ENCODE measurements at places on chromosomes 13 and 19. TPM values are rescaled to one million over a fixed set of nuclear protein-coding genes. Genes with fewer than 3 reads are reported as not detected.

- DNase-seq: peak; percentile 48
Observed at GRCh38 chr19:7545904-7546303, 10.4 kb downstream of the PNPLA6 start.

DNA sequence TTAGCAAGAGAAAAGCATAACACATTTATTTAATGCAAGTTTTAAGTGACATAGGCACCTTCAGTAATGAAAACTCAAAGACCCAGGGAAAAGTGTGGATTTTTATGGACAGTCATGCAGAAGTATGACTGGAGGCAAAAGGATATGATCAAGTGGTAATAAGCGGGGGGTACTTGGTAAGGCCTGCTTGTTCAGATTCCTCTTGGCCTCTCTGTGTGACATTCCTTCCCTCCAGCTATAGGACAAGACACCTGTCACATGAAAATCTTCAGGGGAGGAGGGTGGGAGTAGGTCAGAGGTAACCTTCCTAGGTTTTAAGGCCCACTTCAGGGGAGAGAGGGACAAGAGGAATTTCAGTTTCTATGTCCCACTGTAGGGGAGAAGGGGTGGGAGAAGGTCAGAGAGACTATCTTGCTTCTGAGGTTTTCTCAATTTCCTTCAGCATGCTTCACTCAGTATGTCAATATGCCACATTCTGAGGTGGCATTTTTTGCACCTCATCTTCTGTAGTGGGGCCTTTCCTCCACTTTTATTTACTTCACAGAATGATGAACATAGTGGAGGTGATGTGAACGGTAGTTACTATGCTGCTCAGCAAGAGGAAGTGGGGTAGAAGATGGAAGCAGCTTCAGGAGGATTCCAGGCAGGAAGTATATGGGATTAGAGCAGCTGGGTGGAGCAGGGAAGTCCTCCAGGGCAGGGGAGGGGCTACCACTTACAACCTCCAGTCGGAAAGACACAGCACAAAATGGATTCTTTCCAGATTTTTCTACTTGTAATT is 73.2 kb upstream of the RFC3 start:
- no peak for DNase-seq

The EPN1 gene
- 36.1 TPM for total RNA-seq

GRCh38 chr19:13526552-13526951 is 20.3 kb upstream of the CACNA1A start:
- peak; percentile 41 for DNase-seq

DNA sequence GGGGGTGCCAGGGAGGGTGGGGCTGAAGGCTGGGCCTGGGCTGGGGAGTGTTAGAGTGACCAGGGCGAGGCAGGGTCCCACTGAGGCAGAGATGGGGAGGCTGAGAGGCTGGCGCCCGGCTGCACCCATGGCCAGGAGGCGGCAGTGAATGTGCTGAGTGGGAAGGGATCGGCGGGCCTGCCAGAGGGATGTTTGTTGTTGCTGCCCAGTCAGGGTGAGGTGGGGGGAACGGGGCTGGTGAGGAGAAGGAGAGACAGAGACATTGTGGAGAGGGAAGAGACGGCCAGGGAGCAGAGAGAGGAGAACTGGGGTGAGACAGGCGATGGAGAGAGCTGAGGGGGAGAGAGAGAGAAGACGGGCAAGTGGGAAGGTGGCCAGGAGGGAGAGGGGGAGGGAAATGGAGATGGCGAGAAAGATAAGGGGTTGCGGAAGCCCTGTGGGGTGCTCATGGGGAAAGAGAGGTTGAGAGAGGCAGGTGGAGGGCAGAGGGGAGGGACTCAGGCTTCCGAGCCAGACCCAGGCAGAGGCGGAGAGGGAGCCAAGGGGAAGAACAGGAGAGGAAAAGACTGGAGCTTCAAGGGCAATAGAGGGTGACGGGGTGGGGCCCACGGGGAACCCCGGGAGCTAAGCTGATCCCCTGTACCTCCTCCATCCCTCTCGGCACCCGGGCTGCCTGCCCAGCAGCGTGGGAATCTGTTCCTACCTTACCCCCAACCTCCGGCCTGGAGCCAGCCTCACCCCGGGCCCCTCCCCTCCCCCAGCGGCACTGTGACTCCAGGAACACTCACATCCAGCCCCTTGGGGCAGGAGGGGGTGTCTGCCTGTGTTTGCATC is 690 bp upstream of the B3GNT8 start:
- DNase-seq: peak; percentile 56

The RDH8 gene
- not detected for total RNA-seq

The PROZ gene
- total RNA-seq: not detected

GRCh38 chr13:80339912-80340650 is 845 bp downstream of the SPRY2 start:
- peak; percentile 13 for DNase-seq

The MRPL4 gene
- total RNA-seq: 115 TPM

The EDNRB gene
- not detected for total RNA-seq

- peak; percentile 33 for DNase-seq
Observed at GRCh38 chr19:43527860-43528622, 1.0 kb upstream of the ETHE1 start.

The SPTBN4 gene
- total RNA-seq: 0.53 TPM

The OR7D4 gene
- total RNA-seq: not detected

DNA sequence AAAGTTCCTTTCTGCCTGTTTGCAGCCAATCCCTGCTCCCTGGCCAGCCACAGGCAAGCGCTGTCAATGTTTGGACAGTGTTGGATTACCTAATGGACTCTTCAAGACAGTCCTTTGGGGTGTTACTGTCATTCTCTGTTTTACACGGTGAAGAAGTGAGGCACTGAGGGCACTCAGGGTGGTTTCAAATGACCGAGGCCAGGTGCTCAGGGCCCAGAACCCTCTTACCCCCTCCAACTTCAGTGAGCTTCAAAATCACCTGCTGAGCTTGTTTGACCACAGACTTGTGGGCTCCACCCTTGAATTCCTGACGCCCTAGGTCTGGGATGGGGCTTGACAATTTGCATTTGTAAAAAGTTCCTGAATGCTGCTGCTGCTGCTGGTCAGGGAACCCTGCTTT is 97.9 kb downstream of the GGACT start:
- no peak for DNase-seq

DNA sequence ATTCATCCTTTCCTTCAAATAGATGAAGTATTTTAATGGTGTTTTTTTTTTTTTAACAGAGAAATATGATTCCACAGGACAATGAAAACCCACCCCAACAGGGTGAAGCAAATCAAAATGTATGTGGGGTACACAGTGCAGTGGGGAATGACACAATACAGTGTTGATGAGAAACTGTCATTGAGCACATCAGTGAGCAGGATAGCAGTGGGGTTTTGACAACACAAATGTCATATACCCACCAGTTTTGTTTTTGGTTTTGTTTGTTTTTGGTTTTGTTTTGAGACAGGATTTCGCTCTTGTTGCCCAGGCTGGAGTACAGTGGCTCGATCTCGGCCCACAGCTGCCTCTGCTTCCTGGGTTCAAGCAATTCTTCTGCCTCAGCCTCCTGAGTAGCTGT is 29.2 kb downstream of the ZNF844 start:
- DNase-seq: no peak

- no peak for DNase-seq
Observed at GRCh38 chr19:13917888-13918406, 11.9 kb downstream of the CC2D1A start.

DNA sequence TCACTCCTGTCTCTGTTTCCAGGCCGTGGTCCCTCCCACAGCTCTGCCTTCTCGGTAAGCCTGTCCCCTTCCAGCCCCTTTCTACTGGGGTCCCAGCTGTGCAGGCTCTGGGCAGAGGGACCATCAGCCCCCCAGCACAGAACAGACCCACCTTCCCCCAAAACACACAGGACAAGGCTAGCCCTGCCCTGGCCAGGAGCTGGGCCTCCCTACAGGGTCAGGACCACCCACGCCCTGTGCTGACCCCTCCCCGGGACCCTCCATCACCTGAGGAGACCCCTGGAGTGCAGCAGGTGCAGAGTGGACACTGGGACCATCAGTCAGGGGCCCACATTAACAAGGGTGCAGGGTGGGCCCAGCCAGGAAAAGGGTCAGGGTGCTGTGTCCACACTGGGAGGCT is 13.9 kb downstream of the CEACAM3 start:
- DNase-seq: no peak

The LILRB3 gene
- 0.68 TPM for total RNA-seq

DNA sequence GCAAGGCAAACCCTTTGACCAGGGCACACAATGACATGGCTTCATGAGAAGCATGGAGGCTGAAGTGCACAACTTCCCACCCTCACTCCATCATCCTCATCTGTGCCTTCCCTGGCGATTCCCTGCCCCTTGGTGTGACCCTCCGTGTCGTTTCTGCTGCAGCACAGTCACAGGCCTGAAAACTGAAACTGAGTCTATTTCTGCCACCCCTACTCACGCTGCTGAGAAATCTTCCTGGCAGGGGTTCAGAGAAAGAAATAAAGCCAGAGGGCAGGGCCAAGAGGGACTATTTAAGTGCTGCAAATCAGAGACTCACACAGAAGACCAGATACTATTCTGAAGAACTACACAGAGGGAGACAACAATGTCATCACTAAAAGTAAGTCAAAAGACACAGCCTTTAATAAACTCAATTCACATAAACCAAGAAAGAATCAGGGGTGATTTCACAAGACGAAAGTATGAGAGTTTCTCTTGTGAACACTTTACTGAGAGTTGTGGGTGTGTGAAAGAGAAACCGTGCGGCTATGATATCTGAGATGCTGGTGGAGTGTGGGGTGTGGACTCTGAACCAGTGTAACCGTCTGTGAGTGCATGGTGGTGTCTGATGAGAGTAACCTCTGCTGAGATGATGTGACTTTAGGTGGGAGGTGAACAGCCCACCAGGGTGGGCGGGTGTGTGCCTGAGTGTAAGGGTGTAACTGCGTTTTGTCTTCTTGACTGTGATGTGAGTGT is 23.5 kb downstream of the LGALS16 start:
- peak; percentile 80 for DNase-seq

- DNase-seq: peak; percentile 78
Observed at GRCh38 chr19:16066611-16067104, 9.6 kb upstream of the TPM4 start.

DNA sequence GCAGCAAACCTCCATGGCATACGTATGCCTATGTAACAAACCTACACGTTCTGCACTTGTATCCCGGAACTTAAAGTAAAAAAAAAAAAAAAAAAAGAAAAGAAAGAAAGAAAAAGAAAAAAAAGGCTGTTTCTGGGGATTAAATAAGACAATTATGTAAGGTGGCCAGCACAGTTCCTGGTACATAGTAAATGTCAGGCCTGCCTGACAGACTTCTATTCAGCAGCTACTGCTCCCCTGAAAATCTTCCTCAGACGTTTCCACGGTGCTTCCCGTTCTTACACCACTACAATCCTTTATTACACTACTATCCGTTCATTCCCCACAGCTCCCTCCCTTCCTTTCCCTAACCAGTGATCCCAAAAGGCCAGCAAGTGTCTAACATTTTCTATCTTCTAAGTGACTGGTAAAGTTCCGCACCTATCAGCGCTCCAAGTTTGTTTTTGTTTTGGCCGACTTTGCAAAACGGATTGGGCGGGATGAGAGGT is 636 bp upstream of the RB1 start:
- no peak for DNase-seq

The PRODH2 gene
- total RNA-seq: not detected

GRCh38 chr13:108915634-108916512 is 286.5 kb downstream of the MYO16 start:
- DNase-seq: peak; percentile 95

The APLP1 gene
- total RNA-seq: 1.2 TPM

DNA sequence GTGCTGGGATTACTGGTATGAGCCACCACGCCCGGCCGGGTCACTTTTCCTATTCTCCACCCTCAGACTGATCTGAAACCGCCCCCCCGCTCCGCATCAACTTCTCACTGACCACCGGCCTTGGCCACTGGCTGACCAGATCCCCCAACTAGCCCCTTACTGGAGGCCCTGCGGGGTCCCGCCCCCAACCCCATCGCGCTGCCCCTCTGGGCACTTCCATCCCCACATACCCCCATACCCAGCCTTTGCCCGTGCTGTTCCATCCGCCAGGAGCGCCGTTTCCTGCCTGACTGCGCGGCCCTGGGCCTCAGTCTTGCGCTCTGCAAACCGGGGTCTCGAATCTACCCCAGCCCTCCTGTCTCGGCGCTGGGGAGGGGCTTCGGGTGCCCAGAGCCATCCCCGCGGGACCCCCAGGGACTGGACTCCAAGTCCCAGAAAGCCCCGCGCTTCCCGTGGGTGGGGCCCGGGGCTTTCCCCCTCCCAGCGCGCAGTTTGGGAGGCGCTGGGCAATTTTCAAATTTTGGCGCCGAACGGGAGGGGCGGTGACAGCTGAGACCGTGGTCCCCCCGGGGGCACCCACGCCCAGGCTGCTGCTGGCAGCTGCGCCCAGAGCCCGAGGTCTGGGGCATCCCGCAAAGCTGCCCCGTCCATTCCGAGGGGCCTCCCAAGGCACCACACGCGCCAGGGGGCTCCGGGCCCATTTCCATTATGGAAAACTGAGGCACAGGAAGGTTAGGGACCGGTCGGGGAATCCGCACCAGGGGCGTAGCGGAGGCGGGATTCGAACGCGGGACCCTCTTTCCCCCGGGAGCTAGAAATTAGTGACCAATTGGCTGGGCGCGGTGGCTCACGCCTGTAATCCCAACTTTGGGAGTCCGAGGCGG is 5.2 kb upstream of the LMNB2 start:
- peak; percentile 81 for DNase-seq

GRCh38 chr19:55526216-55527196 is 10.4 kb downstream of the SBK2 start:
- DNase-seq: no peak

- no peak for DNase-seq
Observed at GRCh38 chr13:97250560-97250959, 28.4 kb downstream of the MBNL2 start.

DNA sequence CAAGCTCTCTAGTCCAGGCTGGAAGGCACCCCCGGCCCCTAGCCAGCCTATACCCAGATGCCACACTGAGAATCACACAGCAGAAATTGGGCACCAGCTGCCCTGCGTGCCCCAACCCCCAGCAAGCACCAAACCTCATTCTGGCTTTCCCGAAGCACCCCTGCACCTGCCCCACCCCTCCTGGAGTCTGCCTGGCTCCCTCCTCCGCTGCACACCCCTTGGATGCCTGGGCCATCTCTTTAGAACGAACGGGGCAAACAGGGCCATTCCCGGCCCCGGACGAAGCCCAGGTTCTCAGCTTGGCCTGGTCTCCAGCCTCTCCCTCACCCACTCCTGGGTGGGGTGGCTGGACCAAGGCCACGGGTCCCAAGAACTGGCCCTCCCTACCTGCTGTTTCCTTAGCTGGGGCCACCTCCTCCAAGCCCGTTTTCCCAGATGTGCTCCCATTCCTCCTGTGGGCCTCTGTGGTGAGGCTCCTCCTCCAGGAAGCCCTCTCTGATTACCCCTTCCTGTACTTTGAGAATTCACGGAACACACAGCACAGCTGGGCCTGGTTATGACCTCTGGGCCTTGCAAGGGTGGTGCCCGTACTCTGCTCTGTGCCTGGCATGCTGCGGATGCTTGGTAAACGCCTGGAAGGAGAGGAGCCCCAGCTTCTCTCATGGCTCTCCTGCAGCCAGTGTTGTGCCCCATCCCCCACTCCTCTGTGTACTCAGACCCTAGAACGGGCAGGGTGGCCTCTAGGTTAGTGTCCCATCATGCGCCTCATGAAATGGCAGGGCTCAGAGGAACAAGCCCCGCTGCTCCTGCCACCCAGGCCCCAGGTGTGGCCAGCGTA is 21.4 kb downstream of the CEBPG start:
- no peak for DNase-seq

The SNRNP70 gene
- 190 TPM for total RNA-seq

- peak; percentile 33 for DNase-seq
Observed at GRCh38 chr19:39032063-39032918, at the start of gene FBXO27. TSS of gene FBXO27 (minus strand) at chr19:39032549. CDS start at chr19:39032227, 322 bp downstream.
